ENCODE measurements at places on chromosomes 12 and 14. TPM values are rescaled to one million over a fixed set of nuclear protein-coding genes. Genes with fewer than 3 reads are reported as not detected.

The ANKRD13A gene
- 35.9 TPM for total RNA-seq

The KRT79 gene
- total RNA-seq: not detected

The STYK1 gene
- 2.3 TPM for total RNA-seq

The RGS6 gene
- not detected for total RNA-seq

The SLC24A4 gene
- total RNA-seq: not detected

The AICDA gene
- not detected for total RNA-seq

The TCL1B gene
- not detected for total RNA-seq

The MYO1H gene
- total RNA-seq: not detected

The LMNTD1 gene
- not detected for total RNA-seq

The ESYT1 gene
- total RNA-seq: 171 TPM

The LRIG3 gene
- 26.6 TPM for total RNA-seq

The TMEM260 gene
- total RNA-seq: 22.6 TPM

The TMPRSS12 gene
- not detected for total RNA-seq

The SLC6A15 gene
- 12.5 TPM for total RNA-seq

The ARHGEF25 gene
- total RNA-seq: 22.4 TPM

The BCDIN3D gene
- total RNA-seq: 4.2 TPM

The PIK3C2G gene
- 0.13 TPM for total RNA-seq

The PIP4P1 gene
- 16.9 TPM for total RNA-seq

The HPD gene
- 0.52 TPM for total RNA-seq

The TAS2R50 gene
- total RNA-seq: 0.13 TPM

The ACTR6 gene
- 37.4 TPM for total RNA-seq

The RASSF9 gene
- 0.08 TPM for total RNA-seq

The NGDN gene
- 30.1 TPM for total RNA-seq

The KLRC2 gene
- total RNA-seq: not detected

The MARCHF9 gene
- total RNA-seq: 1.4 TPM

The ADAMTS20 gene
- total RNA-seq: 0.24 TPM

The ALG10 gene
- total RNA-seq: 7.2 TPM

The RBMS2 gene
- 26.5 TPM for total RNA-seq

The SMOC1 gene
- total RNA-seq: 2.2 TPM

The KRT80 gene
- 0.64 TPM for total RNA-seq

The E2F7 gene
- 10.3 TPM for total RNA-seq

The RNASE7 gene
- total RNA-seq: not detected

The KRT6A gene
- 20.6 TPM for total RNA-seq

The EPS8 gene
- total RNA-seq: 30.1 TPM

The TMEM132D gene
- total RNA-seq: under 0.01 TPM

The KRT6B gene
- total RNA-seq: not detected

The GNB3 gene
- total RNA-seq: 0.39 TPM

The ZNF891 gene
- 0.39 TPM for total RNA-seq

The ZDHHC22 gene
- not detected for total RNA-seq

The CCDC184 gene
- 3.7 TPM for total RNA-seq

The GPHN gene
- total RNA-seq: 13.4 TPM

The MANSC1 gene
- 5.5 TPM for total RNA-seq

The FERMT2 gene
- 125 TPM for total RNA-seq

The ZC2HC1C gene
- 0.39 TPM for total RNA-seq

The RNF212B gene
- total RNA-seq: not detected

The CPNE6 gene
- not detected for total RNA-seq

The INHBC gene
- not detected for total RNA-seq

The TAS2R8 gene
- total RNA-seq: 0.08 TPM

The DAO gene
- total RNA-seq: not detected
